ENCODE measurements at places on chromosomes 2 and 18.

- no peak for DNase-seq
Measured at GRCh38 chr2:168896783-168897182, 4.3 kb upstream of the G6PC2 start.

DNA sequence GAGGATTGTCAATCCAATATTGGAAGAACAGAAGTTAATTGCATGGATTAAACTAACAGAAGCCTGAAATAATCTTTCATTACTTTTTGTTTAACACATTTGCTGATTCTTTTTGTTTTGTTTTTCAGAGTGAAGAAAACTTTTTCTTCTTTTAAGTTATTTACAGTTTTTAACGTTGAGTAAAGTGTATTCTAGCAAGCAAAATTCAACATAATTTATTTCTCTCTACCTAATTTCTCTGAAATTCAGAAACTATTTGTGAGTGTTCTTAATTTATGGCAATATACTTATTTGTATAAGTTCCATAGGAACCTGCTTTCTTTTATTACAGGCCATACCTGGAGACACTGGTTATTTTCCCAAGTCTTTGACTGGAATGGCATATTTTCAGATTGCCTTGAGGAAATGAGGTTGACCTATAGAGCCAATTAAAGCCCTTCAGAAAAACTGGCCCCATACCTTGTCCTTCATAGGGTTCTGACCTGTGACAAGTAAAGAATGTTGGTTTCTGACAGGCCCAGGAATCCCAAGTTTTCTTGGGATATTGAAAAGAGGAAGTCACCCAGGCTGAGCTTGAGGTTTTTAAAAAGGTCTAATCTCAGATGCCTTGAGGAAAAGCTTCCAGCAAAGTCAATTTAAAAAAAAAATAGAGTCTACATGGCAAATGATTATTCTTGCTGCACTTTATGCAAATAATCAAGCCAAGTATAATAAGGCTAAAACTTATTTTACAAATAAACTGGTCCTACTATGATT lies 26.8 kb upstream of the LIPG start:
- DNase-seq = no peak

DNA sequence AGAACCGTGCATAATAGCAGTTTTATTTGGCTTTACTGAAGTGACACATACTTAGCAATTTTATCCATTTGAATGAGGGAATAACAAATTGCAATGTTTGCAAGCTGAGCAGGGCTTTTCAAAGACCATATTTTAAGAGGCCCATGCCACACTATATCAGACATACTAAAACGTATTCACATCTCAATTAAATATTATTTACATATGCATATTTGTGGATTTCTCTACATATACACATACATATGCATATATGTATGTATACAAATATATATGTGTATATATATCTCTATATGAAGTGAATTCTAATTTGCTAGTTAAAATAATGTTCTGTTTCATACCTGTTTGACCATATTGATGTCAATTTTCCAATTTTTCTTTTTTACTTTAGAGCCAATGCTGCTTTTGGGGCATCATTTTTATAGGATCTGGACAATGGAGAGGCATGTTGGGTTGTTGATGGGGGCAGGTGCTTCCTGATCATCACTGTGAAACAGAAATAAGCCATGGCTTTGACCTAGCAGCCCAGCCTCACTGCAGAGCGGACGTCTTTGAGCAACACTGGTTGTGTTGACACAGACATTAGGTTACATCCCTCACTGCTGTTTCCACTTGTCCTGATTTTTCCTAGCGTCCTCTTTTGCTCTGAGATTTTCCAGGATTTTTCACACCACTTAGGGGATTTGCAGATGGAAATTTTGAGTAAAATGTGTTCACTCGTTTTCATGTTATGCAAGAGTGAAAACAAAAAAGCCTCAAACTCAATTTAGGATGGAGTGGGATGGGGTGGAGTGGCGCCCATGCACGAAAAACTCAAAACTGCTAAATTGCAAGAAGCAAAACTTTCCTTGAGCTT lies 56.9 kb downstream of the RDH14 start:
- no peak for DNase-seq

- DNase-seq = no peak
Measured at GRCh38 chr2:231611273-231612108, 18.8 kb downstream of the TEX44 start.

DNA sequence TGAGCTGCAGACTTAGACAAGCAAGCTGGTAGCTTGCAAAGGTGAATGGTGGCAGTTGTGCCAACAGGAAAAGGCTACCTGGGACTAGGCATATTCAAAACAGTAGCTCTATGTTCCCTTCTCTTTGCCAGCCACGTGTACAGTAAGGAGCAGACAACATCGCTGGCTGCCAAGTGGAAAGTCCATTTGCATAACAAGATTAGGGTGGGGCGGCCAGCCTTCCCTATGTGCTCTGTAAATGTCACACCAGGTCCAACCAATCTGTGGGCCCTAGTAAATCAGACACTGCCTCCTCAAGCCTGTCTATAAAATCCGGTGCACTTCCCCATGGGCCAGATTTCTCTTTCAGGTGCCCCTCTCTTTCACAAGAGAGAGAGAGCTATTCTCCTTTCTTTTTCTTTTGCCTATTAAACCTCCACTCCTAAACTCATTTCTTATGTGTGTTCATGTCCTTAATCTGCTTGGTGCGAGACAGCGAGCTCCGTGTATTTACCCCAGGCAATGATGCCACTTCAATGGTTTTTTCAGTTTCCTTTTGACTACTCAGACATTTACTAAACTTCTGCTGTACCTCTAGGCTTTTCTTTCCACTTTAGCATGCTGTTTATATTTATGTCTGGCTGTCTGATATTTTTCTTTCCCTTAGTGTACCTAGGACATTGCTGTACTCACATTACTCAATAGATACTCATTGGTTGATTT lies 297.4 kb upstream of the GCFC2 start:
- DNase-seq = no peak

DNA sequence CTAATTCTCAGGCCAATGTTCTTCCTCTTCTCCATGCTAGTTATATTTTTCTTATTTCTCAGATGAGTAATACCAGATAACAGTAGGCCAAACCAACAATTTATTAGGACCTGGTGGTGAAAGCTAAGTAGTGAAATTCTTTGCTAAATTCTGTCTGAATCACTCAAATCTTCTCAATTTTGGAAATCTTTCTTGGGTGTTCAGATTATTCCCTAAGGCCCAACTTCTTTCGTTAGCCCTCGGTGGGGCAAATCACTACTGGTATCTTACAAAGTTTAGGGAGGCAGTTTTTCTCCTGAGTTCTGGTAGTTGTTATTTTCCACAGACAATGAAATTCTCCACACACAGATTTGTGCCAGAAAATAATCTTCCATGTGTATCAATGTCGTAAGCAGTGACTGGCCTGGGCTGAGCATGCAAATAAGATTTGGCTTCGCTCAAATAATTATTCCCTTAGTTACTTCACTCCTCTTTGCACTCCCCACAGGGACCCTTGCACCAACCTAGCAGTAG lies 443.5 kb upstream of the SLC14A2 start:
- no peak for DNase-seq

DNA sequence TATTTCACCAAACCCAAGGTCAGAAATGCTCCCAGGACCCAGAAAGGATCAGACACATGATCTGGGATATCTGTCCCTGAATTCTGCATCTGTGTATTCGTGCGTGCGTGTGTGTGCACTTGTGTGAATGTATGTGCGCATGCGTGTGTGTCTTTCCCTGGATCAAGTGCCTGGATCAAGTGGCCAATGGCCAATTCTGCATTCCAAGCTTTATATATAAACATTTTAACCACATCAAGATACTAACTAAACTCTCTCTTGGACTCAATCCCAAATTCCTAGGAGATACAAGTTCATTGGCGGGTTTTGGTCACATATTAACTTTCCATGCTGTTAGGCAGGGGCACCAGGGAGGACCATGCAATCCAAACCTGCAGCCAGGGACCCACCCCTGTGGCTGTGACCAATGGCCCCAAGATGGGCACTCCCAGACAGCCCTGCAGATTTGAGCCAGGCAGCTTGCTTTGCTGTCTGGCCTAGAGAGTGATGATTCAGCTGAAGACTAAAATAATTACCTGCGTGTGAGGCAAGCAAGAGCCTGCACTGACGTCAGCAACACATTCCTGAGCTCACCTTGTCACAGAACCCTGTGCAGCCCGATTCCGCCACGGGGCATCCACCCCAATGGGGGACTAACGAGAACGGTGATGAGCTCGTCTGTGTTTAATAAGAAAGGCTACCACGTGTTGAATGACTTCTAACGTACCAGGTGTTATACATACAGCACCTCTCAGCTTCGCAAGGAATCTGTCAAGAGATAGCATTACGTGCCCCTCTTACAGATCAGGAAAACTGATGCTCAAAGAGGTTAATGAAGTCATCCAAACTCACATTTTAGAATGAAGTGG lies 45.3 kb upstream of the ROCK2 start:
- DNase-seq = no peak

- DNase-seq = no peak
Measured at GRCh38 chr2:217515615-217516309, 487.0 kb downstream of the TNS1 start.

- DNase-seq = no peak
Measured at GRCh38 chr2:148928395-148928794, 53.4 kb downstream of the KIF5C start.

DNA sequence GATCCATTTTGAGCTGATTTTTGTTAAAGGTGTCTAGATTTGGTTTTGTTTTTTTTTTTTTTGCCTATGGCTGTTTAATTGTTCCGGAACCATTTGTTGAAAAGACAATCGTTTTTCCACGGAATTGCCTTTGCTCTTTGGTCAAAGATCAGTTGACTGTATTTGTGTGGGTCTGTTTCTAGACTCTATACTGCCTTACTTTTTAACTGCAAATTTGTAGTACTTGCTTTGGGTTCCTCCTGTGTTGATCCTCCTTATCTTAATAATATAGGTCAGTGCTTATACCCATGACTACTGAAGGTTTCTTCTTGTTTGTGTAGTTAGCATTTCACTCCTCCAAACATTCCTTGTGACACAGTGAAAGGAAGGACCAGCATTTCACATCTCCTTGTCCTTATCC lies 30.4 kb downstream of the CERS6 start:
- DNase-seq = no peak

DNA sequence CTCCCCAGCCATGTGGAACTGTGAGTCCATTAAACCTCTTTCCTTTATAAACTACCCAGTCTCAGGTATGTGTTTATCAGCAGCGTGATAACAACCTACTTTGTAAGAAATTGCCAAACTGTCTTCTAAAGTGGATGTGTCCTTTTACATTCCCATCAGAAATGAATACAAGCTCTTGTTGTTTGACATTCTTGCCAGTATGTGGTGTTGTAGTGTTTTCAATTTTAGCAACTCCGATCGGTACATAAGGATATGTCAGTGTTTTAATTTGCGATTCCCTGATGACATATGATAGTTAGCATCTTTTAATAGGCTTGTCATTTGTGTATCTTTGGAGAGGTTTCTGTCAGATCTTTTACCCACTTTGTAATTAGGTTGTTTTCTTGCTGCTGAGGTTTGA lies 1156.3 kb upstream of the CRIM1 start:
- no peak for DNase-seq

GRCh38 chr2:238724728-238725127 lies 123.2 kb upstream of the TWIST2 start:
- DNase-seq = no peak
